ENCODE measurements at places on chromosomes 12 and 14.

DNA sequence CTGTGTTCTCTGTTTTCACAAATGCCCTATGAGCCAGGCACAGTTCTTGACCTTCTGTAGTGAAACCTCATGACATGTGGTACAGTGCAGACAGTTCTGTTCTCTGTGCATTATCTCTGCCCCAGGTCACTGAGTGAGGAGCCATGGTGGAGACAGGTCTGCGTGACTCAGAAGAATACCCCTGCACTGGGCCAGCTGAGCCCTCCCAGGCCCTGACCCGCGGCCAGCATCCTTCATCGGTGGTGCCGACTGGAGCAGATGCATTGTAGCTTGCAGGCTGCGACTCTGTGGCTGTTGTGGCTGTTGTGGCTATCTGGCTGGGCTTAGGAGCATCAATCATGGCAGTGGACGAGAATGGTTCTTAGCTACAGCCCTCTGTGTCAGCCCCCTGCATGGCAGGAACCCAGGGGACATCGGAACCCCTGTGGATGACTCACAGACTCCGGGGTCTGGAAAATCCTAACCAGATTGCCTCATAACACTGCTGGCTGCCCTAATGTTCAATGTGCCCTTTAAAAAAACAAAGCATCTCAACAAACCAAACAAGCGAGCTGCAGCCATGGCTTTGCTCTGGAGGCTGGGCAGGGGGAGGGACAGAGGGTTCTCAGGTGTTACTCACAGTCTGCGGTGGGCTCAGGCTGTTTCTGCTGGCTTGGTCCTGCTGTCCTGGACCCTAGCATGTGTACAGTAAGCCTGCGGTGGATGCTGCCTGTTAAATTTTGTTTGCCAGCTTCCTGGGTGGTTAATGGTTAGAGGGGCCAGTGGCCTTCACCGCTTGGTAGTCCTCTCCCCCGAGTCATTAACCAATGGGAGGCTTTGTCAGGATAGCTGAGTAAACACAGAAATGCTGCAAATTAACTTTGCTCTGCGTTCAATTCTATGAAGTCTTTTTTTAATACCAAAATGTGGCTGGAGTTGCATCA lies at the start of gene SERPINA6:
Gene SERPINA6 (minus strand): TSS at position 689 of the 923 bp plus-strand sequence. CDS start 8,688 bp downstream, outside the sequence.
- DNase-seq: no peak

DNA sequence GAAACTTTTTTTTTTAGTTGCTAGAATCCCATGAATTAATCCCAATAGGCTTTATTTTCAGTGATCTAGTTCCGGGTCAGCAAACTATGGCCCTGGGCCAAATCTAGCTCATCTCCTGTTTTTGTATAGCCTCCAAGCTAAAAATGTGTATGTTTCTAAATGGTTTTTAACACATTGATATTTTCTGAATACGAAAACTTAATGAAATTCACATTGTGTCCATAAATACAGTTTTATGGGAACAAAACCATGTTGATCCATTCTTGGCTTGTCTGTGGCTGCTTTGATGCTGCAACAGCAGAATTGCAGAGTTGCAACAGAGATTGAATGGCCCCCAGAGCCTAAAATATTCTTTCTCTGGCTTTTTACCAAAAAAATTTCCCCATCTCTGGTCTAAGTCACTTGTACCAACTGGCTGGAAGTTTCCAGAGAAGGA lies 47.5 kb downstream of the ZNF664 start:
- no peak for DNase-seq

DNA sequence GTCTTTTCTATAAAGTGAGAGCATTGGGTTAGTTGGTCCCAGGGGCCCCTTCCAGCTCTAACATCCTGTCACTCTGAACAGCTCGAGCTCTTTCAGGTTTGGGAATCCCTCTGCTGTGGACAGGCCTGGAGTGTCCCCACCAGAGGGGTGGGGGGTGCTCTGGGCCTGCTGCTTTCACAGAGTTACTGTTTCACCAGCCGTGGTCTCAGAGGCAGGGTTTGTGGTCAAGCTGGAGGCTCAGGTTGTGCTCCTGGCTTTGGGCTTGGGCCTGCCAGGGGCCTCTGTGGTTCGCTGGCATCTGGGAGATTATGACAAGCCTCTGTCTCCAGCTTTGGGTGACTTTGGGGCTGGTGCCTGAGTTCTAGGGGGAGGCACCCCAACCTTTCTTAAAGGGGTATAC lies 59.6 kb downstream of the FBXL14 start:
- DNase-seq: no peak

DNA sequence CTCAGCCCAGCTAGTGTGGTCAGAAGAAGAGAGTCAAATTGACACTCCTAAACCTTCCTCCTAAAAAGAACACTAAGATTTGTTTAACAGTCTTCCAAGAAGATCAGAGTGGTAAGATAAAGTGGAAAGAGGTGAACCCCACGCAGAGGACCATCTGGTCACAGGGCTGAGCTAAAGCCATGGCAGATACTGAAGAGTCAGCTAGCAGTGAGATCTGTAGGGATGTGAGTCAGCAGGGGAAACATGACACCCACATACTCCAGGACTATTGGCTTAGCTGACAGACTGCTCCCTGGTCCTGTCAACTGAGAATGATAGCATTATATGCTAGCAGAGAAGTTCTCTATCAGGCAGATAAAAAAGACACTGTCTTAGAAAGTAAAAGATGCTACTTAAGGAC lies 269.4 kb upstream of the ALG10 start:
- no peak for DNase-seq

- no peak for DNase-seq
Measured at GRCh38 chr14:35632676-35633075, 98.7 kb downstream of the INSM2 start.

GRCh38 chr12:1646569-1647284 lies 17.7 kb downstream of the WNT5B start:
- DNase-seq: no peak

- no peak for DNase-seq
Measured at GRCh38 chr14:38507299-38507698, 251.4 kb upstream of the CLEC14A start.

DNA sequence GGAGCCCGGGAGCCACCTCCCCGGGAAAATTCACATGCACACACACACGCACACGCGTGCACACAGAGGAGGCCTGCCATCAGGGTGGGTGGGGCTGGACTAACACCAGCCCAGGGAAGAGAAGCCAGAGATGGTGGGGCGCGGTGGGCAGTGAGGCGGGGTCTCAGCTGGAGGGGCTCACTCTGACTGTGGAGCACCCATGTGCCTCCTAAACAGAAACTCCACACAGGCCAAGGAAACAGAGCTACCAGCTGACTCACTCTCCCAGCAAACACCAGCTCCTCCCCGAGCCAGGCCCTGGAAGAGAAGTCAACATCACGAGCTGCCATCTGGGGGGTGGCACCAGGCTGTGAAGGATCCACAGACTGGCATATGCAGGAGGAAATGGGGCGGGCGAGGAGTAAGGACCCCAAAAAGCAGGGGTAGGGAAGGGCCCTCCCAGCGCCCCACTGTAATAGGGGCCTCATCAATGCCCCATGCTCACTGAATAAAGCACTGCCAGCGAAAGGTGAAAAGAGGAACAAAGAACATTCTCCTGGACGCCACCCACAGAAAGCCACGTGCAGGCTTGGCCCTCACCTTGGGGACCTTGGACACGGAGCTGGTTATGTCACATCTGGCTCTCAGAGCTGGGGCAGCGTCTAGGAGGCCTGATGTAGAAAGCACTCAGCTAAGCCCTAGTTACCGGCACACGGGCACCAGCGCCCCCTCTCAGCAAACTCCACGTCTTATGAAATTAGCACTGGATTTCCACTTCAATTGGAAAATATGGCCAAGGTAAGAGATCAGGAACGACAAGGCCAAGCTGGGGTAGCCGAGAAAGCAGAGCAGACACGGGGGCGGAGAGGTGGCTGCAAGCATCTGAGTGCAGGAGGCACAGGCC lies 8.4 kb upstream of the INF2 start:
- no peak for DNase-seq

DNA sequence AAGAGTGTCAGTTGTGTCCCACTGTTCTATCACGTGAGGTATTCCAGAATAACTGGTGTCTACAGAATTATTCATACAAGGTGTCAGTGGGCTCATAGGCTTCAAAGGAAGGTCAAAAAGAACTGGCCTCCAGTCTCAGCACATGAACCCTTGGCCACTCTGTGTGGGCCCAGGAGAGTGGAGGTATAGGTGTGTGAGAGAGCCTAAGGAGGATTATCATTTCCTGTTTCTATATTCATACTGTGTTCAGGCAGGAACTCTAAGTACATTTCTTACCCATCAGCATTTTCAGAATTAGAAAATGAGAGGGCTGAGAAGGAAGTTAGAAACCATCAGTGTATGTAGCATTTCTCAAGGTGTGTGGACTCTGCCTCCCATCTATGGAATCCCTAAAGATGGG lies 87.0 kb downstream of the BTG1 start:
- no peak for DNase-seq

DNA sequence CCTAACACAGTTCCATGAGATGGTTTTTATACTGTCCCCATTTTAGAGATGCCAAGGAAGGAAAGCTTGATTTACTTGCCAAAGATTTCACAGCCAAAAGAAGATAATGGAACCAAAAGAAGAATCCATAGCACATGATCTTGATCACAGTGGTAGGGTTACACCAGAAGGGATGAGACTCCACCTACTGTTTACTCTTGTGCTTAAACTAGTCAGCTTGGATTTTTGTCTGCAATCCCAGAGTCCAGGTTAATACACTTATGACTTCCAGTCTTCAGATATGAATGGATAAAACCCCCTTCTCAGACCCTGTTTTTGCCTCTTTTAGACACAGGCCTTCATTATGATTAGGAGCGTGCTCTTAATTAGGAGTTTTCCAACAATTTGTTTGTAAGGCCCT lies 454.2 kb downstream of the AEBP2 start:
- DNase-seq: no peak

DNA sequence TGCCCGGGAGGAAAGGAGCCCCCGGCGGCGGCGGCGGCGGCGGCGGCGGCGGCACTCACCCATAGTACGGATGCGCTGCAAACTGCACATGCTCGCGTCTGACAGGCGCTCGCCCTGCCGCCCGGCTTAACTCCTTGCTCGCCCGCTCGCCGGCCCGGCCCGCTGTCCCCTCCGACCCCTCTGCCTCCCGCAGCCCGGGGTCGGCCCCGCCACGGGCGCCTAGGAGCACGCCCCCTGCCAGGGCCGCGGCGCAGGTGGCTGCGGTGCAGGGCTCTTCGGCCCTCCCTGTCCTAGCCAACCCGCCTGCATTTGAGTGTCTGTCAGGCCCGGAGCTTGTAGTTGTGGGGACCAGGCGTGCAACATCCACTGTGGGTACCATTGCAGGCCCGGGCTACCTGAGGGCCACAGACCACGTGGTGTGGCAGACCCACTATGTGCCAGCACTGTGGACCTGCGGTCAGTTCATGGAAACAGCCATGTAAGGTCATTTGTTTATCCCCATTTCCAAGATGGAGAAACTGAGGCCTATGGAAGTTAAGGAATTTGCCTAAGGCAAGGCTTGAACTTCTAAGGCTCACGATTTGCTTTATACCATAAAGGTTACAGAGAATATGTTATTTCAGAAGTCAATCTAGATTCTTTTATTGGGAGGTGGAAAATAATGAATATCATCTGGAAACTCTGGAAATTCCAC lies 17.6 kb upstream of the PLEKHH1 start:
- peak; percentile 36 for DNase-seq

GRCh38 chr12:70042675-70043074 lies 200.6 kb upstream of the CNOT2 start:
- DNase-seq: no peak

DNA sequence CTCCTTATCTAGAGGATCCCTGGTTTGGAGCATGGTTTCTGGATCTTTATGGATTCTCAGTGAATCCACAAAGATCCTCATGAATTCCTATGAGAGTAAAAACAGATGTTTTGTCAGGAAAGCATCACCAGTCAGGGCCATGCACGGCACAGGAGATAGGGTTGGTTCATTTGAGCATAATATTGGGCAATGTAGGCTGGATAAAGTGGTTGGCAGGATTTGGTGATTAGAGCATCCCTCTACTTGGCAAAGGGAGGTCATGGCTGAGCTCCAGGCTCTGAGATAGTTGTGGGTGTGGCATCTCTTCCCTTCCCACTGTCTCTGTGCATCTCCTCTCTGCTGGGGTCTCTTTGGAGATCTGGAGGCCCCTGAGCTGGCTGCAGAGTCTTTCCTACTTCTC lies 149.8 kb downstream of the DACT1 start:
- DNase-seq: no peak

- no peak for DNase-seq
Measured at GRCh38 chr12:70876952-70877351, 43.6 kb downstream of the PTPRR start.

GRCh38 chr12:53558631-53559030 lies 51.3 kb upstream of the NPFF start:
- DNase-seq: no peak

- no peak for DNase-seq
Measured at GRCh38 chr14:36363704-36364103, 43.3 kb upstream of the MBIP start.

- DNase-seq: no peak
Measured at GRCh38 chr12:28051516-28052354, 79.2 kb upstream of the PTHLH start.

GRCh38 chr14:81584495-81584894 lies 50.8 kb upstream of the SEL1L start:
- no peak for DNase-seq

GRCh38 chr14:101826351-101826750 lies 64.8 kb downstream of the PPP2R5C start:
- no peak for DNase-seq

DNA sequence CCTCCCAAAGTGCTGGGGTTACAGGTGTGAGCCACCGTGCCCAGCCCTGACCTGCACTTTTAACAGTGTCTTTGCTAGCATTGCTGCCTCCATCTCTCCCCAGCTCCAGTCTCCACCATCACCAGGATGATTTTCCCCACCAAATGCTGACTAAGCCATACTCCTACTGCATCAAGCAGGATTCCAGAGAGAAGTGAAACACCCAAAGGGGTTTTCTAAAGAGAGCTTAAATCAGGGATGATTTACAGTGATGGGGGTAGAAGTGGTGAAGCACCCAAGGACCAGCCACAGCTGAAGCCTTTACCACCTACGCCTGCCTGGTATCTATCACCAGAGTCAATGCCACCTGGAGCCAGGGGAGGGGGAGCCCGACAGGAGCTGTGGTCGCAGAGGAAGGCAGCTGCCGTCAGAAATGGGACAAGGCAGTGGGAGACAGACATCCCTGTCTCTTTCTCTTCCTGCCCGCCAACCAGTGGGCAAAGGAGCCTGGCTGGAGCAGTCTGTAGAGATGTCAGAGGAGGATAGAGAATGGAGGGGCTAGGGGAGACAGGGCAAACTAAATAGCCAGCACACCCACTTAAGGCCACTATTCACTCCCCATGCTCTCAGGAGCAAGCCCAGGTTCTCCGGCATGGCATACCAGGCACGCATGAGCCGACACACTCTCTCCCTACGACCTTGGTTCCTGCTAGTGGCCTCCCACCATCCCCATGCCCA lies 22.4 kb upstream of the CD9 start:
- DNase-seq: no peak

Measured in activated gamma-delta T cell (primary cell).